Right atrium auricular region (tissue), 2 donors: ENCODE measurements at places on chromosomes 13 and 19.

DNA sequence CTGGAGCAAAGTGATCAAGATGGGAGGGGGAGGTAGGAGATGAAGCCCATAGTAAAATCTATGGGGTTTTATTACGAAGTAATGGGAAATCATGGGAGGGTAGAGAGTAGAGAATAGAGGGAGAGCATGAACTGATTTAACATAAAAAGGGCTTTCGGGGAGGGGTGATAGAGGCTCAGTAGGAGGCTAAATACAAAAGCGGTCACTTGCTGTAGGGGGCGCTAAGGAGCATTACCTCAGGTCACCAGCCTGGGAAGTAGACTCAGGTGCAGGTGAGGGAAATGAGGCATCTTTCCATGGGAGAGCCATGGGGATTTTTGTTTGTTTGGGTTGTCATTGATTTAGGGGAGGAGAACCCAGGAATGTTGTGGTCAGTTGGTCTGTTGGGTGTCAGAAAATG lies 14.1 kb downstream of the KRTDAP start:
- DNase-seq = no peak

GRCh38 chr19:4058693-4059452 lies 7.8 kb downstream of the ZBTB7A start:
- DNase-seq = no peak

DNA sequence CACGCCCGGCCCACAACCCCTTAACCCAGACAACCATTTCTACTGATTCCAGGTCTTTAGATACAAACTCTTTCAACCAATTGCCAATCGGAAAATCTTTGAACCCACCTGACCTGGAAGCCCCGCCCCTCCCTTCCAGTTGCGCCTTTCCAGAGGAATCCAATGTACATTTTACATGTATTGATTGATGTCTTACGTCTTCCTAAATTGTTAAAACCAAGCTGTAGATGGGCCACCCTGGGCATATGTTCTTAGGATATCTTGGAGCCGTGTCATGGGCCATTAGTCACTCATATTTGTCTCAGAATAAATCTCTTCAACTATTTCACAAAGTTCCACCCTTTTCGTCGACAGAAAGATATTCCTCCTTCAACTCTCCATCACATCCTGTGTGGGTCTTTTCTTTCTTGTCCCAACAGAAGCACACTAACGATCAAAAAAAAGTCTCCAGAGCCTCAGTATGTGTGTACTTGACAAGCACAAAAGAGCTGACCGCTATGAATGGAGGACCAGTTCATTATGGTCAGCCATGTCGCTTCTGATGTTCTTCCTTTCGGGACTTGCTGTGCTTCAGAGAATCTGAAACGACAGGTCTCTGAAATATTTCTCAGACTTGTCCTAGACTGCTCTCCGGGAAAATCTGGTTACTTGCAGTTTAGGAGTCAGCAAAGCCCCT lies 601 bp upstream of the ZNF749 start:
- DNase-seq = no peak

GRCh38 chr19:40266912-40267600 lies 18.1 kb downstream of the AKT2 start:
- no peak for DNase-seq

DNA sequence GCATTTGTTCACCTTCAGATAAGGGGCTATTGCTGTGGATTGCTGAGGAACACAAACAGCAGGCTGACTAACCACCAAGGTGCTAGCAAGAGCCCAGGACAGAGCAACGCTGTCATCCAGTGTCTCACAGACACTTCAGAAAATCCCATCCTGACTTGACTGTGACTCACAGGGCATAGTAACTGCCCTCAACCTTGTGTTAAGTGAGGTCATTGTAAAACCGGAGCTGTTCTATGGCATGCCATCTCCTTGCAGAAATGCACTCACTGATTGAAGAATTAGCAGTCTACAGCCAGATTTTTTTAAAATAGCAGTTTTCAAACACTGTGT lies 51.1 kb downstream of the TNFRSF19 start:
- no peak for DNase-seq

DNA sequence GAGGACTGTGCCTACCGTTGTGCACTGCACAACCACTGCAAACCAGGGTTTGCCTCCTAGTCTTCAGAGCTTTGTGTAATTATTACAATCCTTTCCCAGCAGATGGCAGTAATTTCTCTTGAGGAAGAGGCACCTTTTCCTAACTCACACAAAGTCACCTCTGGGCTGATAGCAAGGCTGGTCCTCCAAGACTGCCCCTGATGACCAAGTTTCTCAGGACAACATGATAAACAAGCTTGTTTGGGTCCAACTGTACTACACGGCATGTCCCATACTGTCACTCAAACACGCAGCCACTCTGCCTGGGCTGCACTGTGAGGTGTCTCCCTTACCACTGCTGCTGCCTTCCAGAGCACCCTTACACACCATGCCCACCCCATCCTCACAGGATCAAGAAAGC lies 39.3 kb downstream of the RFXAP start:
- DNase-seq = no peak

GRCh38 chr19:18131841-18132596 lies 20.9 kb upstream of the PIK3R2 start:
- no peak for DNase-seq

DNA sequence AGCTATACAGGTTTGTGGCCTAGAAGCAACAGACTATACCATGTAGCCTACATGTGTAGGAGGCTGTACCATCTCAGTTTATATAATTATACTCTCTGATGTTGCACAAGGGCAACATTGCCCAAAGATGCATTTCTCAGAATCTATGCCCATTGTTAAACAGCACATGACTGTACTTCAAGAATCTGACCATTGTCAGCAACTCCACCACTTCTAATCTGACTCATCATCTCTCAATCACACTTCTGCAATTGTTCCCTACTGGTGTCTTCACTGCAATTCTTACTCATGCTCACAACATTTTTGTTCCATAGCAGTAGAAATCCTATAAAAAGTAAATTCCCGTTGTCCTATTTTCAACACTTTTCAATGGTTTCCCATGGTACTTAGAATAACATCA lies 63.9 kb upstream of the ATXN8OS start:
- DNase-seq = no peak

DNA sequence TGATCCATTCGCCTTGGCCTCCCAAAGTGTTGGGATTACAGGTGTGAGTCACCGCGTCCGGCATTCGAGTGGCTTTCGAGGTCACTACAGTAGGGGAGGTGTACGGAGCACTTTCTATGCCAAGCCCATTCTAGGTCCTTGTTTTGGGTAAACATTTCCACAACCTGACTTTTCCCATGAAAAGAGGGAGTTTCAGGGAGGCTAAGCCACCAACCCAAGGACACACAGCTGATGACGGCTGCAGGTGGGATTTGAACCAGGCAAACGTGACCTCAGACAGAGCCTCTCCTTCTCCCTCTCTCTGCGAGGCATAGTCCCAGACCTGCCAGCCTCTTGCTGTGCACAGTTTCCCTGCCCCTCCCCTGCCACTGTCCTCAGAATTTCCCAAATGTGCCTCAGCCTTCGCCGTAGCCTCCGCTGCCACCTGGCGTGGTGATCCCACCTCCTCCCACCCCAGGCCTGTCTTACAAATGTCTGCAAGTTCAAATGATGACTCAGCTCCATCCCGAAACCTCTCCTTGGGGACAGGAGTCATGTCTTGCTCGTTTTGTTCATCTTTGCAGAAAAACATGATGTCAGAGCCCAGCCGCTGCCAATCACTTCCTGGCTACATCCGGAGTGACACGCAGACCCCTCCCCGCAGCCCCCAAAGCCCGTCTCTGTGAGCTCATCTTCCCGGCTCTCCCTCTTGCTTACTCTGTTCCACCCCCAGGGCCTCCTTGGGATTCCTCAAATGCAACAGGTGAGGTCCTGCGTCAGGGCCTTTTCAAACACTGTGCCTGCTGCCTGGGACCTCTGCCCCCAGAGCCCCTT lies 6.6 kb upstream of the GADD45B start:
- DNase-seq = no peak

DNA sequence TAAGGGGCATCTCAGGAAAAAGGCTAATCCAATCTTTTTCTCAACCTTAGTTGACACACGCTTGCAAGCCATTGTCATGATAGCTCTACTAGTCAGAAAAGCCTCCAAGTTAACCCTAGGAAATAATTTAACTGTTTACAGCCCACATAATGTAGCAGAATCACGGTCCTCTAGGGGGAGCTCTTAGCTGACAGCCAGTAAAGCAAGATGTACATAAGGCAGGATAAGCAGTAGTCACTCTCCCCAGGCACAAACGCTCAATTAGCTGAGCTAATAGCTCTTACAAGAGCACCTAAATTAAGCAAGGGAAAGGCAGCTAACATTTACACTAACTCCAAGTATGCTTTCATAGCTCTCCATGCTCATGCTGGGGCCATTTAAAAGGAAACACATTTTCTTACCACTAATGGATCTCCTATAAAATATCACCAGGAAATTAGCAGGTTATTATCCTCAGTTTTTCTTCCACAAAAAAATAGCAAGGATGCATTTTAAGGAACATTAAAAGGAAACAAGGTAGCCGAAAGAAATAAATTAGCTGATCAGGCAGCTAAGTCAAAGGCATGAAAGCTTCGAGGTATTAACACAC lies 33.7 kb upstream of the ZSCAN5A start:
- DNase-seq = no peak

DNA sequence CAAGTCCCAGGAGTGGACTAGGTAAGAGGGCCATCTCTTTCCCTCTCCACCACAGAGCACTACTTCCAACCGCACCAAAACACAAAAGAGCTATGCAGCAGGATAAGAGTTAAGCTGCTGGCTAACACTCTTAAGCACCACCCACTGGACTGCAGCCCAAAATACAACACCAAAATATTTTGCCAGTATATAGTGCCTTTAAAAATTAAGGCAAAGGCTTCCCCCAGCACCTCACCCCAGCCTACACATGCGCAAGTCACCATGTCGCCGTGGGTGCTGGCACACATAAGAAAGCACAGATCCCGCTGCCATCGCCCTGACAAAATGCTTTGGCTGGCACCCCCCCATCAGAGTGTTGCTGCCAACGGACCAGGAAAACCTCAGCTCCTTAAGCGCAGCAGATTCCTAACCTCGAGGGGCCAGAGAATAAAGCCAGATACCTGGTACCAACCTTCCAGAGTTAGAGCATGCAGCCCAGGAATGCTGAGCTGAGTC lies 608.3 kb downstream of the PCDH17 start:
- DNase-seq = no peak

DNA sequence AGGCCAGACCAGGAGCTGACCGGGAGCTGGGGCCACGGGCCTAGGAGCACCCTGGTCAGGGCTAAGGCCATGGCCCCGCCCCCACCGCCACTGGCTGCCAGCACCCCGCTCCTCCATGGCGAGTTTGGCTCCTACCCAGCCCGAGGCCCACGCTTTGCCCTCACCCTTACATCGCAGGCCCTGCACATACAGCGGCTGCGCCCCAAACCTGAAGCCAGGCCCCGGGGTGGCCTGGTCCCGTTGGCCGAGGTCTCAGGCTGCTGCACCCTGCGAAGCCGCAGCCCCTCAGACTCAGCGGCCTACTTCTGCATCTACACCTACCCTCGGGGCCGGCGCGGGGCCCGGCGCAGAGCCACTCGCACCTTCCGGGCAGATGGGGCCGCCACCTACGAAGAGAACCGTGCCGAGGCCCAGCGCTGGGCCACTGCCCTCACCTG lies 6.6 kb downstream of the SPHK2 start:
- no peak for DNase-seq

DNA sequence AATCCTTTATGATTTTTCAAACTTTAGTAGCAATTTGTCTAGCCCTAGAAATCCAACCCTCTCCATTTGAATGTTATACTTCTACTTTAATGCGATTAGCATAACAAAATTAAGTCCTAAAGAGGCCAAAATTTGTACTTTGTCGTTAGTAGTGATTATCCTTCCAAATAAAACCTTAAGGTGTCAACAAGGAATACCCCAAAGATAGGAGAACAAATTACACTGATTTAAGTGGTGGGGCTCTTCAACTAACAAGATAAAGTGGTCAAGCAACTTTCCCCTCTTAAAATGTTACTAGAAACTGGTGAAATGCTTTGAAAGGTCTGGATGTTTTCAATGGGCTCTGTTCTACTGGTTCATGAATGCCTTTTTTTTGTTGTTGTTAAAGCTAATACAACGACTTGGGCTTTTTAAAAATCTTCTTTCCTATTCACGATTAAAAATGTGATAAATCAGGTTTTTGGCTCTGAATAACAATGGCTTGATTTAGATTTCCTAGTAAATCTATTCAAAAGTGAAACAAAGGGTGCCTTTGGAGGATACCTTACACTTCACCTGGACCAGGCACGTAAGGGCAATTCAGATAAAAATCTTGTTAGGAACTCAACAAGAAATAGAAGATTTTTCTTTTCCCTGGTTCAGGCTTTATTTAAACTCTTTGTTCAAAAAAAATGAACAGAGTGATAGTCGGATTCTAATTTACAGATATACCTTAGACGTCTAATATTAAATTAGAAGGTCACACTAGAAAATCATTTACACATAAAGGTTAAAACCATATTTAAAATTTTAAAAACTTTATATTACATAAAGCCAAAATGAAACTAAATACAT lies 3.1 kb downstream of the SOX21 start:
- no peak for DNase-seq

DNA sequence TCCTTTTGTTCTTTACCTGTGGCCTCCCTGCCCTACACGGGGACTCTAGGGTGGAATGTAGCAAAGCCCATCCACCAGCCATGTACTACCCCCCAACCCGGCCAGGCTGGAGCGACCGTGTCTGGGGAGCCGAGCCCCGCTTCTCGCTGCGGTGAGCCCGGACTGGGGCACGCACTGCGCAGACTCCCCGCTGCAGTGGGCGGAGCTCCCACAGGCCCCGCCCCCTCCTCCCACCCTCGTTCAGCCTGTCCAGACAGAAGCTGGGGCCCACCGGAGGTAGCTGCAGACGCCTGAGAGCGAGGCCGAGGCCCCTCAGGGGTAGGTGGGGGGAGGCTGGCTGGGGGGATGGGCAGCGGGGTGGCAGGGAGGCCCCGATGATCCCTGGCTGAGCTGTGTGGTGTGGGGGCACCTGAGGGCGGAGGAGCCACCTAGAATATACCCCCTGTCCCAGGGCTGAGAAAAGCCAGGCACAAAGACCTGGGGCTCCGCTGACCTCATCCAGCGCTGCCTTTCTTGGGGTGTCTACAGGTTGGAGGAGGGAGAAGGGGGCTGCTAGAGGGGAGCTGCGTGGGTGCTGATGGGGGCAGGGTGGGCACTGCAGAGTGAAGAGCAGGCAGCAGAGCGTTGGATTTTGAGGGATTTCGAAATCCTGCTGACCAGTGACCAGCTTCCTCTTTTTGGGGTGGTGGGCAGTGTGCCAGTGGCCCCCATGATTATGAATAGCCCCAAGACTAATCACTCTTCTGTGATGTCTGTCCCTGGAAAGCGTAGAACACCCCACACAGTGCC lies 17.3 kb downstream of the PLD3 start:
- DNase-seq = no peak
